ENCODE measurements at places on chromosomes 1 and 21.

- peak; percentile 58 for DNase-seq
These were observed 179.8 kb upstream of the KCNK2 start for GRCh38 chr1:214902636-214903320.

DNA sequence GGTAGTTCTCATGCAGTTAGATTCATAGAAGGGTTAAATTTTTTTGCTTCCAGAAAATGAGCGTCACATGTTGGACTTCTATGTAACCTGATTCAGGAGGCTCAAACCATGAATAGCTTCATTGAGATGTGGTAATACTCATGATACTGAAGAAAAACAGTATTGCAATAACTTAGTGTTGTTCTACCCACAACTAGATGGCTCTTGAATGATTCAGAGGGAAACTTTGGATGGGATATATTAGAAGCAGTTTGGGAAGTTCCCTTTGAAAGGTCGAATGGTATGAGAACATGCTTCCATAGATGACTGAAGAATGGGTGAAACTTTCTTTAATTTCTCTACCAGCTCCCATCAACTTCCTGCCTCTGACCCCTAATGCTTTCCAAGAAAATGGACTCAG lies 211.7 kb upstream of the PTGFR start:
- peak; percentile 78 for DNase-seq

- DNase-seq, result no peak
These were observed 26.9 kb downstream of the ITPKB start for GRCh38 chr1:226711976-226712741.

DNA sequence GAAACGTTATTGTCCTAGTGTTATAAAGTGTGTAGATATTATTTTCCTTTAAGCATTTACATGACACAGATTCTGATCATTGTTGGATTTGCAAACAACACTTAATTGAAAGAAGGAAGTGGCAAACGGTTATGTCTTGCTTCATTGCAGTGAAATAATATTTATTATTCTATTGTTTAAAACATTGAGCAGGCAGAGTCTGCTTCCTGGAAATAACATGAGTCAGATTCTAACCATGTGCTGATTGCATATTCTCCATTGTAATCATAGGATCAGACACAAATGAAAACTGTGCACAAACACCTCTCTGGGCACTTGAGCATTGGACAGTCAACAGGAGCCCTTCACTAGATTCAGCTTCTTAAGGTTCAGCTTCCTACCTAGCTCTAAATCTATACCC lies 46.8 kb upstream of the USP25 start:
- peak; percentile 20 for DNase-seq

All from mesenchymal stem cell (in vitro differentiated cells and primary cell).